CD4-positive, alpha-beta T cell treated with Interleukin-17A for 4 hours (primary cell): ENCODE measurements at places on chromosomes 12 and 14.

- DNase-seq, result peak; percentile 15
These were observed 691.8 kb downstream of the BCL11B start for GRCh38 chr14:98580131-98580678.

DNA sequence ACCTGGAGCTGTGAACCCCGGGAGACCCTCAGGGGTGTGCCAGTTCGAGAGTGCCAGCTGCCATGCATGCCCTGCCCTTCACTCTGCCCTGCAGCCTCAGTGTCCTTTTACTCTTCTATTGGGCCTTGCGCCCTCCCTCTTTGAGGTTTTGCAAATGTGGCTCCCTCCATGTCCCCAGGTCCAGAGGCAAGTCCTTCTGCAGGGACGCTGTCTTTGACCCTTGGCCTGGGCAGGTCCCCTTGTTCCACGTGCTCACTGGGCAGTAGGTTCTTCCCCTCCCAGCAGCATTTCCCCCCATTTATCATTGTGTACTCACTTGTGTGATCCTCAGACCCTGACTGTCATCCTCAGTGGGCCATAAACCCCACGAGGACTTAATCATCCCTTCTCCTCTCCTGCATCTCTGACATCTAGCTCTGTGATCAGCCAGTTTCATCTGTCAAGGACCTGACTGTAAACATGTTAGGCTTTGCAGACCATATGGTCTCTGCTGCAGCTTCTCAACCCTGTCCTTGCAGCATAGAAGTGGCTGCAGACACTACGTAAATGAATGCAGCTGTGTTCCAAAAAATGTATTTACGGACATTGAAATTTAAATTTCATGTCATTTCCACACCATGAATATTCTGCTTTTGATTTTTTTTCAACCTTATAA lies 36.6 kb downstream of the TSPAN9 start:
- no peak for DNase-seq

DNA sequence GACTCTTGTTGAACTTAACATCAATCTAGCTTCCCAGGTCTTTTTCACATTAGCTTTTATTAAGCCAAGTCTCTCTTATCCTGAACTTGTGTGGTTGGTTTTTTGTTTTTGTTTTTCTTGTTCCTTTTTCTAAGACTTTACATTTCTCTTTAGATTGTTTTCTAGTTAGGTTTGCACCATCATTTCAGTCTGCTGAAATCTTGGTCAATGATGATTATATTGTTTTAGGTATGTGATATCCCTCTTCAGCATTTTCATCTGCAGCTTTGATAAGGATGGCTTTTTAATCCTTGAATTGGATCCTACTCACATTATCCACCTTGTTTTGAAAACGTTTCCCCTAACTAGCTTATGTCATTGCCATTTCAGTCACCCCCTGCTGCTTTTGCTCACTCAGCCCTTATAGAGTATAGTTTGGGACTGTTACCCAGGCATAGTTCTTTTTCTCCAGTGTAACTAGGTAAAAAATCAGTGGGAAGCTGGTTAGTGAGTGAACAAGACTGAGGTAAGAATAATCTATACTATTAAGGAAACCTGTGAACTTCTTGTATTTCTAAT lies 22.0 kb downstream of the YLPM1 start:
- DNase-seq, result no peak

GRCh38 chr14:30299915-30300314 lies 259.0 kb upstream of the G2E3 start:
- no peak for DNase-seq

DNA sequence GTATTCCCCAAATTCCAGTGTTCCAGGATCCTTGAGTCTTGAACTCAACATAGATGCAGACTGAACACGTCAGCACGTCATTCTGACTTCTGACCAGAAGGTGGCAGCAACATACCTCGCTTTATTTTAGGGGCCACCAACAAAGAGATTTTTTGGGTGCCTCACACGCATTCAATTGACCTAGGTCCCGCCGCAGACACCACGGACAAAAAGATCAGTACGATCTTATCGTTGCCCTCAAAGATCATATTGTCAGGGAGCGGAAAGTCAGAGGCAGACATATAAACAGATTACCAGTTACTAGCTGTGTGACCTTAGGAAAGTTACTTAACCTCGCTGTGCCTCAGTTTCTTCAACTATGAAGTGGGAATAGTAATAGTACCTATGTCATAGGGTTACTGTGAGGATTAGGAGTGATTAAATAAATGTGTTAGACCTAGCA lies 6.5 kb upstream of the PRPH start:
- DNase-seq, result peak; percentile 76

- no peak for DNase-seq
These were observed 4.0 kb upstream of the CKAP4 start for GRCh38 chr12:106251631-106252455.

- peak; percentile 84 for DNase-seq
These were observed 34.9 kb downstream of the KRT80 start for GRCh38 chr12:52156757-52157565.

GRCh38 chr14:25308244-25308643 lies 258.3 kb upstream of the STXBP6 start:
- DNase-seq, result no peak

- no peak for DNase-seq
These were observed 12.4 kb downstream of the COPZ1 start for GRCh38 chr12:54337280-54337842.

- no peak for DNase-seq
These were observed 214.8 kb downstream of the TTC6 start for GRCh38 chr14:37810094-37810801.

GRCh38 chr14:79583738-79584408 lies 627.4 kb downstream of the DIO2 start:
- DNase-seq, result no peak

DNA sequence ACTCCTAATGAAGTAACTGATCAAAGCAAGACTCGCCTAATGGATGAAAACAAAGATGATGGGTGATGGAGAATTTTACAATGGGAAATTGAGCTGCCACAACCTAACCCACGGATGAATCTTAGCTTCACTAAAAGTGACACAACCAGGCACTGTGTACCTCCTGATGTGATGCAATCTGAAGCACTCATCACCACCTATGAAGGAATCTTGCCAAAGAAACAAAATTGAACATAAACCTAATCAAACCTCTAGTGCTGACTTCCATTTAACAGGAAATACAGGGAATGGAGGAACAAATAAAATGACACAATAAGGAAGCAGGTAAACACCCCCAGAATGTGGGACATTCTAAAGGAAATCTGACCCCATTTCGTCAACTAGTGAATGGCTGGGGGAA lies 13.3 kb upstream of the RARG start:
- DNase-seq, result no peak

- DNase-seq, result no peak
These were observed 124.9 kb downstream of the TSPAN9 start for GRCh38 chr12:3202096-3202495.

DNA sequence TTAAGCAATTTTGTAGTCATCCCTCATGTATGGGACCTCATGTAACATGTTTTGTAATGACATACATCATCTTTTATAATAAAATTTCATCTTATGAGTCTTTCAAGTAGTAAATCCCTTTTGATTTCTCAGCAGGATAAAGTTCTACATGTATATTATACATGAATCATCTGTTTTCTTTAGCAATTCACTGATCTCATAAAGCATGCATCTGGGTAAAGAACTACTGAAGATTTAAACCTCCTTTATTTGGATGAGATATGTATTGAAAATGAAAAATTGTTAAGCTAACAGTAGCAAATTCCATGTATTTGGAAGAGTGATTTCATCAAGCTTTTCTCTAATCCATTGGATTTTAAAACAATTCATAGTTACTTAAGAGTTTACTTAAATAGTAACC lies 126.9 kb downstream of the KITLG start:
- DNase-seq, result no peak

- no peak for DNase-seq
These were observed 59.2 kb upstream of the RTRAF start for GRCh38 chr14:51929910-51930682.

DNA sequence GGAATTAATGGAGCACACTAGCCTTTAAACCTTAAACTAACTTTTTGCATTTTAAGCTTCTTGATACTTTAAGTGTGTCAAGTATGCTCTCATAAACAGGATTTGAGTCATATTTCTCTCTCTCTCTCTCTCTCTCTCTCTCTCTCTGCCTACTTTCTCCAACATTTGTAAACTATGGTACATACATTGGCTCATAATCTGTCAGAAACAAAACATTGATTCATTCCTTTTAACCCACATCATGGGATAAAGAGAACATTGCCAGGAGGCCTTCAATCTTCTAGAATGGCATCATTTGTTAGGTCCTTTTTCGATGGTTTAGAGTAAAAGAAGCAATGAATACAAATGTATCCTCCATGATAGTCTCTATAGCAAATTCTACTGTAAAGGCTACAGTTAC lies 81.6 kb upstream of the RERGL start:
- no peak for DNase-seq

- DNase-seq, result no peak
These were observed 51.0 kb downstream of the NFKBIA start for GRCh38 chr14:35353409-35354172.

GRCh38 chr14:89447182-89447944 lies 30.3 kb upstream of the FOXN3 start:
- no peak for DNase-seq

- DNase-seq, result no peak
These were observed 14.2 kb downstream of the LRRK2 start for GRCh38 chr12:40238979-40239378.

GRCh38 chr12:50659260-50659659 lies 104.6 kb upstream of the ATF1 start:
- no peak for DNase-seq

DNA sequence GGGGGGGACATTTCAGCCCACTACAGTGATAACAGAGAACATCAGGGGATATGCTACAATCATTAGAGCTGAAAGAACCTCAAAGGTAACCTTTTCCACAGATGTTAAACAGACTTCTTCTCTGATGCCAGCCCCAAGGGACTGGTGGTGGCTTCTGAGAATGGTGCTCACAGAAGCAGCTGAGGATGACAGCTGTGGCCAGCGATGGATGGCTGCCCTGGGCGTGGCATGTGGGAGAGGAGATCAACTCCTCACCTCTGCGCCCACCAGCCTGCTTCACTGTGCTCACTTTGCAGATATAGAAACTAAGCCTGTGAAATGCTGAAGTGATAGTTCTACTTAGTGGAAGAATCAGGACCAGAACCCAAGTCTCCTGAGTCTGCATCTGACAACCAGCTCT lies 33.0 kb downstream of the FOXN3 start:
- no peak for DNase-seq
